ENCODE measurements at places on chromosomes 5 and 9.

GRCh38 chr9:135589596-135590485 lies 28.3 kb downstream of the PAEP start:
- DNase-seq = no peak

DNA sequence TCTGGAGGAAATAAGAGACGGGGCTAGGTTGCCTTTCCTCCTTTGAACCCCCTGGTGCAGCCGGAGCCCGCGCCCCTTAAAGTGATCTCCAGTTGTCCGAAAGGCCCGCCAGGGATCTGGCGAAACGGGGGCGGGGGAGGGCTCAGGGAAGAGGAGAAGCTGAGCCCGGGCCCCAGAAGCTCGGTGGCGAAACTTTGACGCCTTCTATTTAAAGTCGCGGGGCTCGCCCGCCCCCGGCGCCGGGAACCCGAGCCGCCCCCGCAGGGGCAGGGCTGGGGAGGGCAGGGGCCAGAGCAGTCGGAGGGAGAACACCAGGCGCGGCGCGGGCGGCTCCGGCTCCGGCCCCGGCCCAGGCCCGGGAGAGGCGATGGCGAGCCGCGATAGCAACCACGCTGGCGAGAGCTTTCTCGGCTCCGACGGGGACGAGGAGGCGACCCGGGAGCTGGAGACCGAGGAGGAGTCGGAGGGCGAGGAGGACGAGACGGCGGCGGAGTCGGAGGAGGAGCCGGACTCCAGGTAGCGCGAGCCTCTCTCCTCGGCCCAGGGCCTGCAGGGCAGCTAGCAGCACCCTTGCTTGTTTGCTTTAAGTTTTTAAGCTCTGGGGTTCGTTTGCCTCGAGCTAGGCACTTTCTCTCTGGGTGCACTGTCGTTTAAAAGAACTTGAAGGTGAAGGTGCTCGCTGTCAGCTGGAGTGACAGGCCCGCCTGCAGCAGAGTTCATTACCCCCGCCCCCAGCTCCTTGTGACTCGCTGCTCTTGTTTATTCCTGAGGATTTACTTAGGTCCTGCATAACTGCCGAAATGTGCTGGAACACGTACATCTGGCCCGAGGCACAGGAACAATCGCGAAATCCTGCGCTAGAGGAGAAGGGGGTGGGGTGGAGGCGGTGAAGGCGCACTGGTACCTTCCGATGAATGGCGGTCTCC lies at the start of gene CMYA5:
Gene CMYA5 (plus strand): TSS at position 296 of the 926 bp plus-strand sequence. CDS start 72 bp downstream, at position 368.
- DNase-seq = no peak

GRCh38 chr5:137055271-137055872 lies 443.8 kb downstream of the SPOCK1 start:
- no peak for DNase-seq

- no peak for DNase-seq
Measured at GRCh38 chr5:102794677-102795331, 39.7 kb downstream of the PAM start.

- no peak for DNase-seq
Measured at GRCh38 chr9:87359264-87359663, 138.4 kb upstream of the DAPK1 start.

GRCh38 chr5:67182301-67182790 lies 14.3 kb downstream of the CD180 start:
- no peak for DNase-seq

DNA sequence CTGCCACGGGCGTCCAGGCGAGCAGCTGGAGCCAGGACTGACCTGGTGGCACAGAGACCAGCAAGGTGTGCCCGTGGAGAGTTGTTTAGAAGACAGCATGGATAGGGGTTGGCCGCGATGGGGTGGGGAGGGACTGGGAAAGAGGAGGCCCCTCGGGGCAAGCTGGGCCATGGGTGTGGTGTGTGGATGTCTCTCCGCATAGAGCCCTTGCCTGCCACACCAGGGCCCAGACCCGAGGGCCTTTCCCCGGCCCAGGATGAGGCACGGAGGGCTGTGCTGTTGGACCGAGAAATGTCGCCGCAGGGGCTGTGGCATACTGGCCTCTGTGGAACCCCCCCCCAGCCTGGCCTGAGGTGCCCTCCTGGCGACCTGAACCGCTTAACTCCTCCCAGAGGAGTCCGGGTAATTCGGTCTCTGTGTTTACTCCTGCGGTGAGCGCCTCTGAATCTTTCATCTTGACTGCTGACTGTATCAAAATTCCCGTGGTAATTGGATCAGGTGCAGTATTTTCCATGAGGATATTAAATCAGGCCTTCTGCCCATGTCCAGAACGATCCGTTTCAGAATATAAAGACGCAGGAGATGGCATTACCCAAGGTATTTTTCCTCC lies 22.5 kb upstream of the LAMC3 start:
- DNase-seq = no peak

DNA sequence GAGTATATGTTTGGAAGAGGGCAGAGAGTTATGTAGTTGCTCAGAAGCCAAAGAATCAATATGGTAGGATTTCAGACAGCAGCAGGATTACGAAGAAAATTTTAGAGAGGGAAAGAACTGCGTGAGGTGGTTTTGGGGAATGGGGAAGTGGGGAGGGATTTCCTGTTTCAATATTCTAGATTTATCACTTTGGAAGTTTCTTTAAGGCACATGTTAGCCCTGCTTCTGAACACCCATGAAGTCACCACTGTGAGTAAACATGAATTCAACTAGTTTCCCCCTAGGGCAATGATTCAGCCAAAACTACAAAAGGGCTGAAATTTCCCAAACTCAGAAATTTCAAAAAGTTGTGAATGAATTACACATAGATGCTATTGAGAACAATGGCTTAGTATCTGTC lies 132.2 kb downstream of the EBF1 start:
- DNase-seq = no peak

DNA sequence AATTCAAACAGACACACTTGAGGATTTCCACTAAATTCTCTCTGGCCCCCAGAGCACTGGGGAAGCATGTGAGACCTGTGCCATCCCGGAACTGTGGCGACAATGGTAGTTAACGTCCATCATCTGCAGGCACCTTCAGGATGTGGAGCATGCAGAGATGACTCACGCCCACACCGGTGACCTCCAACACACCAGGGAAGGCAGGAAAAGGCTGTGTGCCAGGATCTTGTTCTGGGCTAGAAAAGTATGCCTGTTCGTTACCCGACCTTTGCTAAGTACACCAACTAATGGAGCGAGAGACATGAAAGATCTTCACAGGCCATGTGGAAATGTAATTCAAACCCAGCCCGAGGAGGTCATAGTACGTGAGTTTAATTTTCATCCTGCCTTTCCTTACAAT lies 208.8 kb downstream of the MELK start:
- no peak for DNase-seq

- no peak for DNase-seq
Measured at GRCh38 chr5:62587737-62588136, 9.1 kb downstream of the LRRC70 start.

GRCh38 chr5:173880306-173880985 lies 7.7 kb upstream of the CPEB4 start:
- DNase-seq = no peak

DNA sequence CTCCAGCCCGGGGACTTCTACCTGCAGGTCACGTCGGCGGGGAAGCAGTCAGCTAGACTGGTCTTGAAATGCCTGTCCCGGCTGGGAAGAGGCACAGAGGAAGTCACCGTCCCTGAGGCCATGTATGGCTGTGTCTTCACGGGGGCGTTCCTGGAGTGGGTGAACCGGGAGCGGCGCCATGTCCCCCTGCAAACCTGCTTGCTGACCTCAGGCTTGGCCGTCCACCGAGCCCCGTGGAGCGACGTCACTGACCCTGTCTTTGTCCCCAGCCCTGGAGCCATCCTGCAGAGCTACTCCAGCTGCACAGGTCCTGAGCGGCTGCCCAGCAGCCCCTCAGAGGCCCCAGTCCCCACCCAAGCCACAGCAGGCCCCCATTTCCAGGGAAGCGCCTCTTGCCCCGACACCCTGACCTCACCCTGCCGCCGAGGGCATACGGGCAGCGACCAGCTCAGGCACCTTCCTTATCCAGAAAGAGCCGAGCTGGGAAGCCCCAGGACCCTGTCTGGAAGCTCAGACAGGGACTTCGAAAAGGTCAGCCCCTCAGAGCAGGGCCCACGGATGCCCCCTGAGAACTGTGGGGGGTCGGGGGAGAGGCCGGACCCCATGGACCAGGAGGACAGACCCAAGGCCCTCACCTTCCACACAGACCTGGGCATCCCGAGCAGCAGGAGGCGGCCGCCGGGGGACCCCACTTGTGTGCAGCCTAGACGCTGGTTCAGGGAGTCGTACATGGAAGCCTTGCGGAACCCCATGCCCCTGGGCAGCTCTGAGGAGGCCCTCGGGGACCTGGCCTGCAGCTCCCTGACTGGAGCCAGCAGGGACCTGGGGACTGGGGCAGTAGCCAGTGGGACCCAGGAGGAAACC lies 47.8 kb downstream of the PLEKHG4B start:
- no peak for DNase-seq

- DNase-seq = no peak
Measured at GRCh38 chr5:73499187-73499586, 945 bp downstream of the BTF3 start.

GRCh38 chr5:74503-75109 lies 17.4 kb upstream of the PLEKHG4B start:
- no peak for DNase-seq

- no peak for DNase-seq
Measured at GRCh38 chr5:160926428-160926827, 74.4 kb upstream of the ATP10B start.

DNA sequence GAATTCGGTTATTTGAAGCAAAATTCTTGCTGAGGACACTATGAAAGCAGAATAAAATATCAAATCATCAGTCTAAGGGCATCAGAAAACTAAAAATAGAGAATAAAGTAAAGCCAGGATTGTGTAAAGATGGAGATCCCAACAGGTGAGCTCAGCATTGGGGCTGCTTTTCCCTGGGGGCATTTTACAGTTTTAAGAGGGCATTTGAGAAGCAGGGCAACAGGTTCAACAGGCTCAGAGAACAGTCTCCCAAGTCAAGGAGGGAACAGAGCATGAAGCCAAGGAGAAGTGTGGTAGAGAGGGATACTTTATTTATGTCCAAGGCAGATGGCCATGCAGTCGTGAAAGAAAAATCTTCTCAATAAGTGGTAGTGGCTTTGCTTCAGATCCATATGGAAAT lies 145.4 kb downstream of the SYK start:
- no peak for DNase-seq

GRCh38 chr9:14331120-14331519 lies 17.2 kb upstream of the NFIB start:
- DNase-seq = no peak

- no peak for DNase-seq
Measured at GRCh38 chr5:27706832-27707231, 668.4 kb upstream of the CDH9 start.

GRCh38 chr5:151288180-151288579 lies 15.4 kb downstream of the SLC36A3 start:
- DNase-seq = no peak

DNA sequence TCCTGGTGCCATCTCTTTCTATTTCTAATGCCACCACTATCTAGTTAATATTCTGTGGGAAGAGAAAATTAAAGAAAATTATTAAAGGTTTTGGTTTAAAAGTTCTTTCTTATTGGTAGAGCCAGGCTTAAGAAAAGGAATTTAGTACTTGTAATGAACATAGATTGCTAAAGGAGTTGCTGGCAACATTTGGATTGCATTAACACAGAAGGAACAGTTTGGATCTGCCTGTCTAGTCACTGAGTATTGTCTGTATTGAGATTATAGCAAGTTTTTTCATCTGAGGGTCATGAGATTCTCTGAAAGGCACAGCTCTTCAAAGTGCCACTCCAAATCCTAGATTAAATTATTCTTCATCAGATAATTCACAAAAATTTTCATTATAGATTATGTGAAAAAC lies 32.0 kb downstream of the FSD1L start:
- no peak for DNase-seq

GRCh38 chr9:75490326-75490725 lies 400.1 kb upstream of the PCSK5 start:
- DNase-seq = no peak

- DNase-seq = no peak
Measured at GRCh38 chr5:61732796-61733195, 400.7 kb downstream of the ZSWIM6 start.

GRCh38 chr9:137607141-137607857 lies 1.8 kb downstream of the ARRDC1 start:
- DNase-seq = no peak
